Prostate gland (tissue), 2 donors: ENCODE measurements at places on chromosomes 13 and 19.

DNA sequence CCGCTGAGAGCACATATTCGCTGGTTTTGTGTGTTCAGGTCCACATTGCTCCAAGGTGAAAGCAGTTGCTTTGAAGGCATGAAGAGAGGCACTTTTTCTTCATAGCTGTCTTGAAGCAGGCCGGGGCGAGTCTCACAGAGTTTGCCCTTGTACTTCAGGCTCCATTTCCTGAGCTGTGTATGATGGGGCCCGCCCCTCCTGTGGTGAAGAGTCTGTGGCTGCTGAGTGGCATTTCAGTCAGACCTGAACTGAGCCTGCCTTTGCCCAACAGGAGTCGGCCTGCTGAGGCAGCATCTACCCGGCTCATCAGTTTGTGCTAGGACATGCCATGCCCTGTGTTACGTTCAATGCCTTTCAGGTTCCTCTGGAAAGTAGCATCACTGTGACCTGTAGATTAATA, 44.4 kb upstream of the C1QTNF9 start:
- DNase-seq = no peak

- DNase-seq = peak; percentile 45
Measured at GRCh38 chr13:48333976-48334375, 30.4 kb downstream of the RB1 start.

DNA sequence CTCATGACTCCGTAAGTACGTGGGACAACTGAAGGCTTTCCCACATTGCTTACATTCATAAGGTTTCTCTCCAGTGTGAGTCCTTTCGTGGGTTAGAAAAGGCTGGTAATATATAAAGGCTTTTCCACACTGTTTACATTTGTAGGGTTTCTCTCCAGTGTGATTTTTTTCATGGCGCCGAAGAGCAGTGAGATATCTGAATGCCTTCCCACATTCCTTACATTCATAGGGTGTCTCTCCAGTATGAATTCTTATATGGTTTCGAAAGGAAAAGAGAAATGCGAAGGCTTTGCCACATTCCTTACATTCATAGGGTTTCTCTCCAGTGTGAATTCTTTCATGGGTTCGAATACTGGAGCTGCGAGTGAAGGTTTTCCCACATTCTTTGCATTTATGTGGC, 29.5 kb downstream of the ZNF490 start:
- no peak for DNase-seq

DNA sequence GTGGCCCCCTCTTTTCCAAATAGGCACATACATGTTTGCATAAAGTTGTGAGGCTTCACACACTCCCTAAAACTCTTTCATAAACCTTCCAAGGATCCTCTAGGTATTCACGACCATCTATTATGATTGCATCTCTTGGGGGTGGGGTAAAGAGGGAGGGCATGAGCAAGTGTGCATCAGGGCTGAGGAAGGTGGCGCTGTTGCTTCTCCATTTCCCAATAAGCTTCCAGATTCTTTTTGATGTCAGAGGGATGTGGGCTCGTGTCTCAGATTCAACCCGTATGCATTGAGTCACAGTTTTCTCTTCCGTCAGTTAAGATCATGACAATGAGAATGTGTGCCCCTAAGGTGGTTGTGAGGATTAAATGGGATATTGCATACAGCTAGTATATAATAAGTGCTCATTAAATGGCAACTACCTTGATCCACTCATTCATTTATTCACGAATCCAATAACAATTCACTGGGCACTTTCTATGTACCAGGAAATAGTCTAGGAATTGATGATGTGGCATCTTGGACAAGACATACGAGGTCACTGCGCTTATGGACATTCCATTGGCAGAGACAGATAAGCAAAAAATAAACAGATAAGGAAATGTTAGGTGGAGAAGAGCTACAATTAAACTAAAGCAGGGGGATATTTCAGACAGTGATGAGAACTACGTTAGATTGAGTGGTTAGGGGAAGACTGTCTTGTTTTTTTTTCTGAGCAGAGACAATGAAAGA, 10.3 kb downstream of the CYP2B6 start:
- no peak for DNase-seq

- no peak for DNase-seq
Measured at GRCh38 chr19:15118248-15118647, 11.0 kb downstream of the SYDE1 start.

- no peak for DNase-seq
Measured at GRCh38 chr19:38904581-38905539, 5.1 kb downstream of the NFKBIB start.

- DNase-seq = no peak
Measured at GRCh38 chr13:101714195-101714594, 261.7 kb downstream of the ITGBL1 start.
